ENCODE measurements at places on chromosomes 11 and 22.

DNA sequence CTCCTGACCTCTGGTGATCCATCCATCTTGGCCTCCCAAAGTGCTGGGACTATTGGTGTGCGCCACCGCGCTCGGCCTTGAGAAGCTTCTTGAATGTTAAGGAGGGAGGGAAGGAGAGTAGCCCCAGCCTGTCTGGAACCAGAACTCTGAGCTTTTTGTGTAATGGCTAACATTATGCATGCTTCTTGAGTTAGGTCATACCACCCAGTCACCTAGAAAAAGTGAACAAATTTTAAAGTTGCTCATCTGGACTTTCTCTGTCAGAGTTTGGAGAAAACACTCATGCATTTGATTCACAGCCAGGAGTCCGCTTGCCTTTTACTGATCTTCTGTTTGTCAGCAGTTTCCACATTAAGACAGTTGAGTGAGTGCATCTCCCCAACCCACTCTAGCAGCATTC lies 82.1 kb downstream of the PPP6R3 start:
- no peak for DNase-seq

DNA sequence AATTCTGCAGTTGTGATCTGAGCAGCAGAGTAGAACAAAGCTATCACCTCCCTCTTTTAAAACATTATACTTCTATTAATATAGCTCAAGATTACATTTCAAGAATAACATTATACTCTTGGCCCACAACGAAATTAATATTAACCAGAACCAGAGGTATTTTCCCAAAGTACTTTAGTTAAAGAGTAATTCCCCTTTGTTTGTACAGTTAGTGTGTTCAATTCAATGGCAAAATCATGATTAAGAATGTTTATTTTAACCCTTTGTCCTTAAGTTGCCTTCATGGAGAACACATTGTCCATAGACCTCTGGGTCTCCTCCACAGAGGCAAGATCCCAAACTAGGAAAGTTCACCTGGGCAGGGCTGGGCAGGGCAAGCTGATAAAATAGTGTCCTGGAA lies 88.0 kb upstream of the CSNK2A3 start:
- no peak for DNase-seq

GRCh38 chr11:2089536-2090165 lies 49.5 kb downstream of the IGF2 start:
- peak; percentile 37 for DNase-seq

DNA sequence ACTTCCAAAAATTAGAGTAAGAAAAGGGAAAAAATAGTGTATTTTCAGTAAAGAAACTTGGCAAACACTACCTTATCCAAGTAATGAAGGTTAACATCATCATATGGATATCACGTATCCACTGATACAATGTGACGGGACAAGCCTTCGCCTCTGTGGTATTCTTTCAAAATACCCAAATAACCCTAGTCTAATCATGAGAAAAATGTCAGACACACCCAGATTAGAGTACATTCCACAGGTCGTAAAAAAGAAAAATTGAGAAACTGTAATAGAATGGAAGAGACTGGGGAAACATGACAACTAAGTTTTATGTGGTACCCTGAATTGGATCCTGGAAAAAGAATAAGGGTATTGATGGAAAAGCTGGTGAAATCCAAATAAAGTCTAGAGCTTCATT lies 48.9 kb downstream of the NARS2 start:
- no peak for DNase-seq

DNA sequence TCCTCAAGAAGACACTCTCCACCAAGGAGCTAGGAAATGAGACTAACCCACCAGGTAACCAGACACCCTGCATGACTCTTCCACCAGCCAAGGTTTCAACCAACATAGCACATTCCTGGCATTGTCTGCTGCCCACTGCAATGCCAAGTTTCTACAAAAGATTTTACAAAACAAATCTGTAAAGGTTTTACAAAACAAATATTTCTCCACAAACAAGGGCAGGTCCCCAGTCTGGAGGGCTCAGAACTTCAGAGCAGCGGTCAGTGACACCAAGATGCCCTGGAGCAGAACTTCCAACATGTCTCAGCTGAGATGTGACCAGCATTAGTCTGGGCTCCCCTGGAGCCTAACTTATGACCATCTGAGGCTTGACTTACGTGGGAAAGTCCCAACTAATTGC lies 14.0 kb downstream of the GALNT18 start:
- DNase-seq: no peak

GRCh38 chr11:119432484-119433357 lies 9.7 kb upstream of the THY1 start:
- DNase-seq: no peak

GRCh38 chr11:133946541-133947318 lies 10.0 kb downstream of the IGSF9B start:
- DNase-seq: no peak

GRCh38 chr11:27514076-27514475 lies 7.5 kb upstream of the LIN7C start:
- DNase-seq: no peak

DNA sequence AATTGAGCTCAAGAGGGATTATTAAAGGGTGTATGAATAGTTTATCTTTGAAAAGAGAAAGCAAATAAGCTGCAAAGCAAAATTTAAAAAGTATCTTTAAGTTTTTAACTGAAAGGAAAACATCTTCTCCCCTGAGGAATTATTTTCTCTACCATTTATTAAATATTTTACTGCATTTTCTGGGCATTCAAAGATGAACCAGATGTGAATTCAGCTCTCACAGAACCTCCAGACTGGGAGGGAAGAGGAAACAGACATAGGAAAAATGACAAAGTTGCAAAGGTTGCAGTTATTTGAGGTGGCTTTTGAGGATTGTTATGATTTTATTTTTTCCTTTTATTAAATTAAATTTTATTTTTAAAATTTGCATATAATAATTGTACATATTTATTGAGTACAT lies 122.7 kb upstream of the SESN3 start:
- DNase-seq: no peak

DNA sequence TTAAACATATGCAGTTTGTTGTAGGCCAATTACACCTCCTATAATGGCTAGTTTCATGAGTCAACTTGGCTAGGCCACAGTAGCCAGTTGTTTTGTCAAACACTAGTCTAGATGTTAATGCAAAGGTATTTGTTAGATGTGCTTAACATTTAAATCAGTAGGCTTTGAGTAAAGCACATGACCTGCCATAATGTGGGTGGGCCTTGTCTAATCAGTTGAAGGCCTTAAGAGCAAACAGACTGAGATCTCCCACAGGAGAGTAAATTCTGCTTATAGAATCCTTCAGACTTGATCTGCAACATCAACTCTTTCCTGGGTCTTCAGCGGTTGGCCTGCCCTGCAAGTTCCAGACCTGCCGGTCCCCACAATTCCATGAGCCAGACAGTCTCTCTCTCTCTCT lies 1345.9 kb downstream of the BRD1 start:
- no peak for DNase-seq

GRCh38 chr11:8598506-8598905 lies 4.5 kb upstream of the STK33 start:
- no peak for DNase-seq

DNA sequence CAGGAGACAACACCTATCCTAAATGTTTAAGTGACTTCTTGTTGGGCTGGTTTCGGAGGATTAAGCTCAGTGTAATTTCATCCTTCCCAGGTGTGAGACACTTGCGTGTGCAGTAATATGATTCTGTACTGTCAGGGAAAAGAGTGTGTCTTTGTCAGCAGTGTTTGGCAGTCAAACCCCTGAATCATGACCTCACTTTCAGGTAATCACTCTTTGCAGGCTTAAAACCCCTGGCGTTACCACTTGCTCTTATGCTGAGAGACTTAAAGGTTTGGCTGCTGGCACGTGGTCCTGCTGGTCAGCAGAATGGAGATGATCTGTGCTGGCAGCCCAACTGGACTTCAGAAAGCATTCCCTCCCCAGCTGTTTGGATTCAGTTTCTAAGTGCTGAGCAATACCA lies 56.1 kb downstream of the APIP start:
- DNase-seq: no peak

DNA sequence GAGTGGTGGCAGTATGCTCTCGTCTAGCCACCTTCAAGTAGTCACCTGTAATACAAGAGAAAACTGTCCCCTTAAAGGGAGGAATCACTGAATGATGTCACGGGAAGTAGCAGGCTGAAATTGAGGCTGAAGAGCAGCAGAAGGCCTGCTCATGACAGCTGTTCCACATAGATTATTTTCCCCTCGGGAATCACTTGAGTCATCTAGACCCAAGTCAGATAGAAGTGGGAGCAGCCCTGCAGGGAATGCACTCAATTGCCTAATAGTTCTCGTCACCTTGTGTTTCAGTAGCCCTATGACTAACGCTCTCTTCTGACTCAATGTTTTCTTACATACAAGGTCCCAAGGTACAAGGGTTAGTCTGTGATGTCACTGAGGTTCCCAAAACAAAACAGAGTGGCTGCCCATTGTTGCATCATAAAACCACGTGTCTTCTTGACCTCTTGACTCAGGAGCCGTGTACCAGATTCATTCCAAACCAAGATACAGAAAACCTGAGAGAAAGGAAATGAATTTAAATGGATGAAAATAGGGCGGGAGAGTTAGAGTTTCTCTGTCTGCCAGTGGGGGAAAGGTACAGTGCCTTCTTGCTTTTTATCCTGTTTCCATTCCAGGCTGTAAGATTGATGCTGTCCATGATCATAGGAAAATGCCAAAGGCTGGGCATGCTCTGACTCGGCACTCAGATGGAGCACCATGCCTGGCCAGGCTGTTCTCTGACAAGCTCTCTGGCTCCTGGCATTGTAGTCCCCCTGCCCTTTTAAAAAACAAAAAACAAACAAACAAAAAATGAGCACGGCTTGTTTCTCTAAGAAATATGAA lies 21.6 kb upstream of the C11orf96 start:
- no peak for DNase-seq

GRCh38 chr11:70675697-70676374 lies 277.5 kb downstream of the CTTN start:
- no peak for DNase-seq

DNA sequence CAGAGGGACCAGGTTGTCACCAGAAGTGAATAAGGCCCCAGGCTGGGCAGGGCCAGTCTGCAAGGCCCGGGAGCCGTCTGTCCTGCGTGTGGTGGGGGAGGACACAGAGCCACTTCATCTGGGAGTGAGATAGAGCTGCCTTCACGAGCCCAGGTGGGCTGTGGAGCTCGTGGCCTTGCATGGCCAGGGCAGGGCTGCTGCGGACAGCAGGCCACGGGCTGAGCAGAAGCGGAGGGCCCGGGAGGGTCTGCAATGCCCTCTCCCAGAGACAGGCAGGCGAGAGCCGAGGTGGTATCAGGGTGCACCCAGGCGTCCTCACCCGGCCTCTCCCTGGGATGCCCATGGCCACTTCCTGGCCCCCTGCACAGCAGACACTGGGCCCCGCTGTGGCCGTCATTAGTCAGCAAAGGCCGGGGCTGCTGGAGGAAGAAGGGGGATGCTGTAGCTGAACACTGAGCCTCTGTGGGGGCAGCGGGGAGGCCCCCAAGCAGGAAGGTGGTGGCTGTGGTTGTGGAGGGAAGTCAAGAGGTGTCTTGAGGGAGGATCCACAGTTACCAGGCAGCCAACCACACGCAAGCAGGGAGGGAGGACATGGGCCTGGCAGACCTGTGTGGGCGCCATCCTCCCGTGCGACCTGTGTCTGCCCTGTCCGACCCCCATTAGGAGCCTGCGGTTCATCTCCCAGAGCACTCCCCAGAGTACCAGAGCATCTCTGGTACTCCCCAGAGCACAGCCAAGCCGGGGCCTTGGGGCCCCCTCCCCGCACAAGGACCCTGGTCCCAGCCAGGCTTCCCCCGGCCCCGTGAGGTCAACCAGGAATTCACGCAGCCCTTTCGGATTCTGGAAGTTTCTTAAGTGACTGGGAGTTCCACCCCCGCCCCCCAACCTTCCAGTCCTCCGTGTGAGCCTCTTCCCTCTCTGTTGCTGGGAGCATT lies 1109.5 kb downstream of the BRD1 start:
- DNase-seq: no peak

DNA sequence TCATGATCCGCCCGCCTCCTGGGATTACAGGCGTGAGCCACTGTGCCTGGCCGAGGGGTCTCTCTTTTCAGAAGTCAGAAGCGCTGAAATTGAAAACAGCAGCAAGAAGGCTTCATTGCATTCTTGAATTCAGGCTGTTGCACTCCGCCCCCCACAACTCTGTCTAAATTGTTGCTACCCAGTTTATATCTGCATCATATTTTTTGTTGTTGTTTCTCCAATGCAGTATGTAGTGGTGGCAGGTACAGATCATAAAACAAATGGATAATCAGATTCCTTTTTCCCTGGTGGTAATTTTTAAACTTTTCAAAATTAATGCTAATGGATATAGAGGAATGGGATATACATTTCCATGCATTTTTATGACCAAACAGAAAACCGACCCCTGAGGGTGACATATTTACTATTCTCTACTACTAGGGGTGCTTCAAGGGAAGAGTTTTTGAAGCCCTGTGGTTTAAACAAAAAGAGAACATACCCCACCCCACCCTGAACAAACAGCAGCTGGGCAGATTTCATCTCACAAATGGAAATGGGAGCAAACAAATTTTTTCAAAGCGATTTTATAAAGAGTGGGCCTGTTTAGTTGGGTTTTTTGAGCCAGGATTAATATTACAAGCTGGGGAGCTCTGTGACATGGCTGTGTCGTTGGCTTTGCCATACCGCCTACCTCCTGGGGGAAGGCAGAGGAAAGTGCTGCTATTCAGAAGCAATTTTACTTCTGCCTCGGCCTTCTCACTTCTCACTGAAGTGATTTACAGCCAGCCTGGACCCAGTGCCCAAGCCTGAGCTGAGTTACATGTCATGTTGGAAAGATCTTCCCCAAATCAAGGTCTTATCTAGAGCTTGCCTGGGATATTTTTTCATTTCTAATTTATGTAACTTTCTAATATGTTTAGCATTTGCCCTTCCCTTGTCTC lies 16.0 kb upstream of the TMA7B start:
- DNase-seq: no peak

- no peak for DNase-seq
These were observed 23.9 kb downstream of the TSPAN32 start for GRCh38 chr11:2325719-2326118.

GRCh38 chr11:36376009-36376887 lies 80.2 kb downstream of the PRR5L start:
- no peak for DNase-seq

DNA sequence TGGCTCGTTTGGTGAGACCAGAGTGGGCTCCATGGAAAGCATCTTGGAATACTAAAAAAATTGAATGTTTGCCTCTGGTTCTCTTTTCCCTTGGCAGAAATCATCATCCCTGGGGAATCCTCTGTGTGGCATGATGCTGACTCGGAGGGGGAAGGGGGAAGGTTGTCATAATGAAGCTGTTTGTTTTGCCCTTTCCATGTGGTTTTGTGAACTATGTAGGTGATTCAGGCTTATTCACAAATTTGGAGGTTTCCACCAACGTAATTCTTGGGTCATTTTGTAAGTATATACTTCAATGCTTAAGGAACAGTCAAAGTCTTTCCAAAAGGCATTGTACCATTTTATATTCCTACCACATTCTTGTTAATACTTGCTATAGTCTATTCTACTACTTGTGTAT lies 754.0 kb upstream of the FAT3 start:
- no peak for DNase-seq

- no peak for DNase-seq
These were observed 17.1 kb upstream of the CCT8L2 start for GRCh38 chr22:16609548-16610261.

- peak; percentile 15 for DNase-seq
These were observed 34.2 kb downstream of the DNHD1 start for GRCh38 chr11:6531267-6531752.

Data from GM18507 (cell line).